LoVo (cell line): ENCODE measurements at places on chromosomes 13 and 19.

DNA sequence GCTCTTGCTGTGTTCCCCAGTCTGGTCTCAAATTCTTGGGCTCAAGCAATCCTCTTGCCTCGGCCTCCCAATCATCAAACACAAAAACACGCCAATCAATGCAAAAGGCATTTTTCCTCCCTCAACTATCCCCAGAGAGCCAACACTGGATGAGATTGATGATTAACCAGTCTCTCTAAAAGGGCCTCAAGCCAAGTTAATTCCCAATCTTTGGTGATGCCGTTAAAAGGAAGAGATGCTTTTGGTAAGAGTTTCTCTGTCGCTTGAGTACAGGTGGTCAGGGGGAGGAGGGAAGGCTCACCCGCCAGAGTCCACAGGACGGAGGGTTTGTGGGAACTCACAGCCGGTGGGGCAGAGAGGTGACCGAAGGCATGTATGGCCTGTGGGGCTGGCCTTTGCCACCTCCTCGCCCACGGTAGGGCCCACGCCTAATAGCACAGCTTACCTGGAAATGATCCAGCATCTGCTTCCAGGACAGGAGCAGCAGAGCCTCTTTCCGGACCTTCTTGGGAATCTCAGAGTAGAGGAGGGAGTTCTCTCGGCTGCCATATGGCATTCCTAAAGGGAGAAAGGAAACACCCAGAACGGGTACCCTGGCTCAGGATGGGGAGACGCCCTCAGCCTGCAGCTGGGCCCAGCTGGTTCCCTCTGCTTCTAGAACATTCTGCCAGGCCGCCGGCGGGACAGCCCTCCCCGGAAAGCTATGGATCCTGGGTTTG is 18.1 kb downstream of the DPP9 start:
- DNase-seq: no peak

GRCh38 chr19:47112166-47112996 is 1.2 kb downstream of the ZC3H4 start:
- DNase-seq: peak; percentile 89

DNA sequence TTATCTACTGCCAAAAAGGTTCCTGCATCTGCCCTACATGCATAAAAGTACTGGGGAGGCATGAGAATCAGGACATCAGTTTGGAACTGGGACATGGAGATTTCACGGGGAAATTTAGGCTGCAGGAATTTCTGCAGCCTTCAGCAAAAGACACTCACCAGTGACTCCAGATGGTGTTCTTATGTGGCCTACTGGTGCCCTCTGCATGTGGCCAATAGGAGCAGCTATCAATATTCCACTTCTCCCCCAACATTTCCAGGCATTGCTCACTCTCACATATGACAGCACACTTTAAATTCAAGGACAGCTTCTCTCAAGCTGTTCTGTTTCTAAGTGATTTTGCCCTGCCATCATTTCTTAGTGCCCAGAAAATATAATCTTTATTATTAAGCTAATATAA is 570.5 kb upstream of the ARGLU1 start:
- no peak for DNase-seq

DNA sequence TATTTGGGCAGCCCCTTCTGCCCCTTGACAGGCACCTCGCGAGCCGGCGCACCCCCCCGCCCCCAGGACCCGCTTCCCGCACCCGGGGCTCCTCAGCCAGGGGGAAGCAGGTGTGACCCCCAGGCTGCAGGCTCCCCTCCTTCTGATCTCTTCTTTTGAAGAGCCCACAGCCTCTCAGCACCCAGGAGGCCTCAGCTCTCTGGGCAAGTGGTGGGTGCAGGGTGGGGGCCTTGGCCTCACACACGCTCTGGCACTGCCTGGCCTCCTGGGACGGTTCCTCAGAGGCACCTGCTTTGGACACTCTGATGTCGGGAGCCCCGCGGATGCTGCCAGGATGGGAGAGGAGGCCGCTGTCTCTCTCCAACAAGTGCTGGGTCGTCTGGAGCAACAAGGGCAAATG is 1.5 kb upstream of the C13orf46 start:
- DNase-seq: no peak

GRCh38 chr13:35941374-35941773 is 189.8 kb downstream of the DCLK1 start:
- no peak for DNase-seq

GRCh38 chr13:98846986-98847385 is 94.5 kb upstream of the SLC15A1 start:
- DNase-seq: no peak

DNA sequence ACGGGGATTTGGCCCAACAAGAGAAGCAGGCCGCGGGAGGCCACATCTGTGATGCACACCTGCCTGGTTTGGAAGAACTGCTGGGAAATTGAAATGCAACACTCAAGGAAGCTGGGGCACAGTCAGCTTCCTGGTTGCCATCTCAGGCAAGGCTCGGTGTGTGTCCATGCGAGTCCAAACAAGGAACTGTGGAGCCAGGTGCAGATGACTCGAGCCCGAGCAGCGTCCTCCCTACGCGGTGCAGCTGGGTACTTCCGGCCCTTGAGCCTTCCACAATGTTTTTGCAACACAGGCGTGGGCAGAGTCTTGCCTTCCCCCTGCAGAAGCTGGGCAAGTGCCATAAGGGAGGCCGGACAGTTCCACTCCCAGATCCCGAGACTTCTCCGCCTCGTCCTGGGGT is 94.6 kb downstream of the CRYL1 start:
- no peak for DNase-seq

DNA sequence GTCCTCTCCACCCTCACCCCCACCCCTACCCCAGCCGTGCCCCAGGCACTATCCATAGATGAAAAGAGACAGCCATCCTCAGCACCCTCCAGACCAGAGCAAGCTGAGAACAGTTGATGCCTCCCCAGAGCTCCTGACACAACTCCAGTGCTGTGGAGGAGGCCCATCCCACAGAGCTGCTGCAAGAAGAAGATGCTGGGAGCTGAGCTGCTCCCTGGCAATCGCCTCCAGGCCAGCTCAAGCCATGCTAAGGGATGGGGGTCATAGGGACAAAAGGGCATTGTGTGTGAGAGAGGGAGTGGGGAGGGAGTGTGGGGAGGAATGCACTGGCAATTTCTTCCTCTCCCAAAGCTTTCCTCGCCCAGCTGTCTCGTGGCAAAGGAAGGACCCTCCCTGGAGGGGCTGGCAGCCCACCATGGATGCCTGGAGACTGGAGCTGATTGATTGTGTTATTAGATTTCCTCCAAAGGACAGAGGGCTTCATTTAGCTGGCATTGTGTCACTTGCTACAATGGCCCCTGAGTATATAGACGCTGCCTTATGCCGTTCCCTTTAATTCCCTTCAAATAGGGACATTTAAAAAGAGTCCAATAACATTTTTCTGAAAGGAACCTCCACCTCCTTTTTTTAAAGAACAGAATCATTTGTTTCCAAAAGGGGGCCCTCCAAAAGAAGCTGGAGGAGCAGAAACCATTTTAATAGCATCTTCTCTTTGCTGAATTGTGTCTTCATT is 476.4 kb downstream of the FOXO1 start:
- no peak for DNase-seq

DNA sequence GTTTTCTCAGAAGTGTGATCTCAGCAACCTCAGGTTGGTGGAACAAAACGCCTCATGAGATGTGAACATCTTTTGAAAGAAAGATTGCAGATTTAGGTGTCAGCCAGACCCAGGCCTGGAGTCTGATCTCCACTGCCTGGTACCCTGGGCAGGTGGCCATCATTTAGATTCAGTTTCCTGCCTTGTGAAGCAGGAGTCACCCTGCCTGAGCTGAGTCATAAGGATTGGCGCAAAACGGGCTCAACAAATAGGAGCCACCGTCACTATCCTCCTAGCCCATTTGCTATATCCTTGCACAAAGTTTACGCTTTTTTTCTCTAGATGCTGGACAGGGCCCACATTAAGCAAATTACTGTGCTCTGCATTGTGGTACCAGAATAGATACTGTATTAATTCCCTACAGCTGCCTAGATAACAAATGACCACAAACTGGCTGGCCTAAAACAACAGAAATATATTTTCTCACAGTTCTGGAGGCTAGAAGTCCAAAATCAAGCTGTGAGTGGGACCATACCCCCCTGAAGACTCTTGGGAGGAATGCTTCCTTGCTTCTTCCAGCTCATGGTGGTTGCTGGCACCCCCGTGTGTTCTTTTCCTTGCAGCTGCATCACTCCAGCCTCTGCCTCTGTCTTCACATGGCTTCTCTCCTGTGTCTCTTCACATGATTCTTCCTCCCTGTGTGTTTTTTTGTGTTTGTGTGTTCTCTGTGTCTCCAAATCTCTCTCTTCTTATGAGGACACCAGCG is 38.2 kb downstream of the TNFSF11 start:
- no peak for DNase-seq

DNA sequence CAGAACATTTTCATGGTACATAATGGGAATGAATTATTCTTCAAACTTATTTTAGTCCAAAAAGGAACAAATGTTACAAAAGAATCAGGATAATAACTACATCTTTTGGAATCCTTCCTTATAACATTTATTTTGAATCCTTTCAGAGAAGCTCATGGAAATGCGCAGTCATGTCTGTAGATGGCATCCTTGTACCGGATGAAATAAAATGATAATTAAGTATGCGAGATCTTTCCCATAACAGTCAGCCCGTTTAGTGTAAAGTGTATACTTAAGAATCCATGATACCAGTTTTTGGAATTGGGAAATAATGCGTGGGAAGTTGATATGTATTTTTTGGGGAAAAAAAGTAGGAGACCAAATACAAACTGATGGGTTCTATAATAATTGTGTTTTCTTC is 418.8 kb downstream of the GPC5 start:
- DNase-seq: no peak

DNA sequence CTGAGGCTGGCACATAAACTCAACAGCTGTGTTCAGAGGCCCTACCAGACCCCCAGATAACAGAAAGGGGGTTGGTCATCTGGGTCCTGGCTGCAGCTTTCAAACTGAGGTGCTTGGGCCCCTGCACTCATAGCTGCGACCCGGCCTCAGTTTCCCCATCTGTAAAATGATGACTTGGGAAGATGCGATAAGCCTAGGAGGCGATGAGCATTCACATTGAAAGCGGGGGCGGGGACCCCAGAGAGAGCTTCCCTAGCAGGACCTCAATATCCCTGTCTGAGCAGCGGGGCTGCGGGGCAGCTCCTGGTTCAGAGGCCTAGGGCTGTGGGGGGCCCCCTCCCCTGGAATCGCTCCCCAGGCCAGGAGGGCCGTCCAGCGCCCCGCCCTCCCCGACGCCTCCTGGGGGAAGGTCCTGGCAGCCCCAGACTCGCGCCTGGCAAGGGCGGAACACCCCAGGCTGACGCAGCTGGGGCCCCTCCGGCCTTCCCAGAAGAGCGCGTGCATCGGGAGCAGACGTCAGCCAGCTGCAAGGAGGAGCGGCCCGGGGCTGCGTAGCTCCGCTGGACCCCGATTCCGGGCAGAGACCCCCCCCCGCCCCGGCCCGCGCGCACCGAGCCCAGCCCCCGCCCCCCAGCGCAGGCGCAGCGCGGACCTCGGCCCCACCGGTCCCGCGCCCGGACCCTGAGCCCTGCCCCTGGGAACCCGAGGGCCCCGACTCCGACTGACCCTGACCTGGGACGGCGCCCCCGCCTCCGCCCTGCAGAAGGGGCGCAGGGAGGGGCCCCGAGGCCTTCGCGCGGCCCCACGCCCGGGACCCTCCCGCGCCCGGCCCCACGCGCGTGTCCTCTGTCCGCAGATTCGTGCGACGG is 3.5 kb downstream of the FSTL3 start:
- DNase-seq: peak; percentile 48
